Cardiac muscle cell (in vitro differentiated cells and primary cell): ENCODE measurements at places on chromosomes 3 and 15.
A peak's percentile ranks its signal among the peaks of the same experiment; 100 is the strongest.

DNA sequence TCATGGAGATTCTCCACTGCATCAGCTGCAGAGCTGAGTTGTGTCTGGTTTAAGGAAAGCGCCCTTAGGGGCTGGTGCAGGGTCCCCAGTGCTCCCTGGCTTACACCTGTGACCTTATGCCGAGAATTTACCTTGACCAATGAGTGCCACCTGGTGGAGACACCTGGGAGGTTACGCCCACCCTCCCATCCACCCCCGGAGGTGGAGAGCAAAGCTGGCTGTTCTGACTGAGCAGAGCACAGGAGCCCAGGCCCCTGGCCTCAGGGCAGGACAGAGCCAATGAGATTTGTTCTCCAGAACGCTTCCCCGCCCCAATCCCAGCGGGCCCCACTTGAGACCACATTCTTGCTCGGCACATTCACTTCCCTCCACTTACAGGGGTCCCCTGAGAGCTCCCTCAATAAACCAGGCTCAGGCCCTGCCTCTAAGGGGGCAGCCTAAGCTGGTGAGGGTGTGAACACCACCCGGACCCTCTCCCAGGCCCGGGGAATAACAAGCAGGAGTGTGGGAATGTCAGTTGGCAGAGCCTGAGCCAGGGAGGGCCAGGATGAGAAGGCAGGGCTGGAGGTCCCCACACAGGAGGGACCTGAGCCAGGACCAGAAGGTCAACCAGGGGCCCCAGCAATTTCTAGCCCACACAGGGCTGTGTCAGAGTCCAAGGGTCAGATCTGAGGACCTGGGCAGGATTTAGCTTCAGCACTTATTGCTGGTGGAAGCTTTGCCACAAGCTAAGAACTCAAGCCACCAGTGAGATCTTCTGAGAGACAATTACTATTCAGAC, 117.1 kb downstream of the TPRA1 start:
- peak; percentile 43 for DNase-seq

DNA sequence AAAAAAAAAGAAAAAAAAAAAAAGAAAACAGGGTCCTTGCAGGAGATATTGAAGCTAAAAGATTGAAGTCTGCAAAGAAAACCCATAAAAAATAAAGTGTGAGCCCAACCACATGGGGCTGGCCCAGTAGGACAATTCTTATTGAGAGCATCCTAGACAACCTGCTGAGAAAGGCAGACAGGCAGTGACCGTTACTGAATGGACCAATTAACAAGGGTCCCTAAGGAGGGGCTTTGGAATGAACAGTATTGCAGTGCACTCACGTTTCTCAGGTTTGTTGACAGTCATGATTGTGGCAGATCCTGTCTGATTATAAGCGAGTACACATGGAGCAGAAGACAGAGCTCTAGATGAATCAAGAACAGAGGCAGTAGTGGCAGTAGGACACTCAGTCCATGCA, 168.6 kb downstream of the LSAMP start:
- no peak for DNase-seq

DNA sequence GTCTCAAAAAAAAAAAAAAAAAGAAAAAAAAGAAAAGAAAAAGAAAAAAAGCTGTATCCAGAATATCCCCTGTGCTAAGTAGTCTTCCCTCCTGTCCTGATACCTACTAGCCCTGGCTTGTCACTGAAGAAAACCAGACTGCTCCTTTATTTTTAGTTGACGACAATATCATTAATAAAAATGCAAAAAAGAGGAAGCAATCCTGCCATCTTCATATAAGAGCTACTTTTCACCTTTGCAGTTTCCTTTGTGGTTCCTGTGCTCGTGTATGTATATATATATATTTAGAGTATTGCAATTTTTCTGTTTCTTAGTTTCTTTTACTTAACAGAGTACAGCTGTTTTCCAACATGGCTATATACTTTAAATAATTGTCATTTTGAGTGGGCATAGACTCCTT, 13.6 kb downstream of the C3orf20 start:
- no peak for DNase-seq

- DNase-seq: peak; percentile 17
These were observed 546 bp downstream of the TRIM59 start for GRCh38 chr3:160448845-160449635.

GRCh38 chr15:67548862-67549651, 6.6 kb downstream of the MAP2K5 start:
- peak; percentile 57 for DNase-seq

DNA sequence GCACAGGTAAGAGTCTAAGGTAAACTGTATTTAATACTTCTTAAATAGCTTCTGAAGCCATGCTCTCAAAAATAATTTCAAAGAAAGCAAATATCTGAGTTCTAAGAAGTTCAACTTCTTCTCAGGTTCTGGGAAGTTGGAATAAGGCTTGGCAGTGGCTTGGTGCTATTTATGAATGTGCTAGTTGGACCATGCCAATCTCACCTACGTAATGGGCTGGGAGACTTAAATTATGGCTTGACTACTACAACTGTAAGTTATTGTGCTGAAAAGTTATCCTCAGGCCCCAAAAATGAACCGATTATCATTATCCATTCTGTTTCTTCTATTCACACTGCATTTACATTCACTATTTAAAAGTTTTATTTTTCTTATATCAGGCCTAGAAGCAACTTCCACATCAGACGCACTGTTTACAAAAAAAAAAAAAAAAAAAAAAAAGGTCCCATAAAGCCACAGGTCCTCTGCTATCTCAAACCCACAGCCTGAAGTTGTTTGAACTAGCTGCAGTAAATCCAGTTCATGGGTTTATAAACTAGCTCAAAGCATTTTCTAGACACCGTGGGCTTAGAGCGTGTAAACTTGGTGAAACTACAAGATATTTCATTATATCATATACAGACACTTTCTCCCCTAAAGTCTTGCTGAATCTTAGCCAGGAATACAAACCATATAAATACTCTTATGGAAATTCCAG, 3.4 kb downstream of the LRIG1 start:
- DNase-seq: no peak

DNA sequence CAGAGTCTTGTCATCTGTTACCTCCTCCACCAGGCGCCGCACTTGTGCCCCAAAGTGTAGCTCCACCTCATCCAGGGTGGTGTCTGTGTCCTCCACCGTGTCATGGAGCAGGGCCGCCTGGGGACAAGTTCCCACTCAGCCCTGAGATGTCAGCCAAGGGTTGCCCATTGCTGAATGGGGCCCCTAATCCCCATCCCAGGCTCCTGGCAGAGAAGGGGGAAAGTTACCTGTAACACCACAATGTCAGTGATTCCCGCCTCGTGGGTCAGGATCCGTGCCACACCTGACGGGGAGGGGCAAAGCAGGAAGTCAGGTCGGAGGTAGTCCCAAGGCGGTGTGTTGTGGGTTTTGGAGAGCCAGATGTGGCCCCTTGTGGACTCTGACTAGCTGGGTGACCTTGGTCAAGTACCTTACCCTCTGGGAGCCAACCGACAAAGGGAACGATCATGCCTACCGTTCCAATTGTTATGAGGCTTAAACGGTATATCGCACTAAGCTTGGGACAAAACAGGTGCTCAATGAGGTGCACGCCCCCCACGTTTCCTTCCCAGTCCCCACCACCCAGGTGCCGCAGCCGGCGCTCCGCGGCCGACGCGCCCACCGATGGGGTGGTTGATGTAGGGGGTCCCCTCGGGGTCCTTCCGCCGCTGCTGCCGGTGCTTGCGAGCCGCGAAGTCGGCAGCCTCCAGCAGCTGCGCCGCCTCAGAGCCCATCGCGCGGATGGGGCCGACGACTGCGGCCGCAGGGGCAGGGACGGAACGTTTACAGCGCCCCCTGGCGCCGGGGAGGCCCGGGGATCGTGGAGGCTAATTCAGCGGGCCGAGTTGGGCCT, at the start of gene HDDC3:
TSS of gene HDDC3 (minus strand) at position 722 of the 832 bp plus-strand sequence. CDS start at position 713, 9 bp downstream.
- DNase-seq: peak; percentile 88

DNA sequence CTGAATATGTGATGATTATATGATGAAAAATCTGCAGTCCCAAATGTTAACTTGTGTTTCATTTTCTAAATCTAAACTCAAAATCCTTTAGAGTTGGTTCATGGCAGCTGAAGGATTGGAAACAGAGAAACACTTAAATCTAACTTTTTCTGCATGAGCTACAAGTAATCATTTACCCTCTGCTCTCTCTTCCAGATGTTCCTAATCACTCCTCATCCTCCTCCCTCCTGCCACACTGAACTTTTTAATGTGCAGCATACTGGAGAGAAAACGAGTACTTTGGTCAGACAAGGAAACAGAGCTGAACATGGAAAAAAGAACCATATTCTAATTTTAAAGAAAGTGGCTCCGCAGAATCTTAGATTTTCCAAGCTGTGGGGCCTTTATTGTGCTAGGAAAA, 321.2 kb upstream of the COL8A1 start:
- DNase-seq: no peak

DNA sequence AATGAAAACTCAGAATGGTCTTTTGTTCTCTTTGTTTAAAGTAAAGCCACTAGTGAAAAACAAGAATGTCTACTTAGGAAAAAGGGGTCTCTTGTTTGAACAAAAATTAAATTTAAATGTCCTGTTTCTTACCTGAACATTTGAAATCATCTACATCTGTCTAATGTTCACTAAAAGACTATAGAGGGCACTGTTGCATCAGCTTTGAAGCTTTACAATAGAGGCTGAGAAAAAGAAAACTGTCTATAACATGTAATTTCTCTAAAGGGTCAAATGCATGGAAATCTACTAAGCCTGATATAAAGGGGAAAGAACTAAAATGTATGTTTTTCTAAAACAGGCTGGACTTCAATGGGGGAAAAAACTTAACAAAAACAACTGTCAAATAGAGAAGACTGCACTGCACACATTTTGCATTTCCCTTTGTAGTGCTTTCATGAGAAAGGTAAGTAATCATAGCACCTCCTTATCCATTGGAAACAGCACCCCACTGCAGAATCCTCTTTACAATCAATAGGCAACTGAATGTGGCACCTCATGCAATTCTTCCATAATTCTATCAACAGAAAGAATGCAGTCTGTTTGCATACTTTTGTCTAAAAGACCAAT, 26.3 kb downstream of the DPH6 start:
- DNase-seq: peak; percentile 77

- DNase-seq: no peak
These were observed 187.3 kb downstream of the AGBL1 start for GRCh38 chr15:86266896-86267484.

DNA sequence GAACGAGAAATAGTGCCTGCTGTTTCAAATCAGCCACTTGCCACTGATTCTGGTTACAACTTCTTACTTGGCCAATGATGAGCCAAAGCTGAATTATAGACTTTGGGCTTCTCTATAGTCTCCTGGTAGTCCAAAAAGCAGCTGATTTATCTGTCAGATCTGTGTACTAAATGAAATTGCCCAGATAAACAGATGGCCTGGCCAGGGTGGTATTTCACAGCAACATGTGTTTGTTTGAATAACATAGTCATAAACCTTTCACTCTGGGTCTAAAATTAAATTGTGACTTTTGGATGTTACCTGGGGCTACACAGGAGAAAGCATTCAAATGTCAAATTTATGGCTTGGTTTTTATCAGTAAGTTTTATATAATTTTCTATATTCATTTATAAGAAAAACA, 147.0 kb downstream of the NECTIN3 start:
- DNase-seq: no peak

GRCh38 chr3:159816512-159816911, 172.1 kb upstream of the IL12A start:
- no peak for DNase-seq

GRCh38 chr15:65189102-65189740, 4.1 kb upstream of the CLPX start:
- DNase-seq: peak; percentile 65

- DNase-seq: no peak
These were observed 39.6 kb downstream of the SEMA6D start for GRCh38 chr15:47756872-47757271.

DNA sequence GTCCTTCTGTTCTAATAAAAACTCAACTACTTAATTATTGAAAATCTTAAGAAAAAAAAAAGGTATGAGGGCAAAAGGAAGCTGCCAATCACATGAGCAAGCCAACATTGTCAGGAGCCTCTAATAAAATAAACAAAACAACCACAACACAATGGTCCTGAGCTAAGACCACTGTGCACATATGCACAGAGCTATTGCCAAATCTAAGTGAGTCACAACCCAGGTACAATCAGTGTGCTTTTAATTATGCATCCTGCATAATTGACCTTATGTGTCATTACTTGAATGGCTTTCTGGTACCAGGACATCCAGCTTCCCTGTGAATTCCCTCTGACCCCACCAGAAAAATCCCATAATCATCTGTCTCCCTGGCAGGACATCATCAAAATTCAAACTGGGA, 639.8 kb downstream of the MAGI1 start:
- DNase-seq: no peak

GRCh38 chr15:80106051-80106450, 46.6 kb downstream of the ZFAND6 start:
- peak; percentile 61 for DNase-seq

DNA sequence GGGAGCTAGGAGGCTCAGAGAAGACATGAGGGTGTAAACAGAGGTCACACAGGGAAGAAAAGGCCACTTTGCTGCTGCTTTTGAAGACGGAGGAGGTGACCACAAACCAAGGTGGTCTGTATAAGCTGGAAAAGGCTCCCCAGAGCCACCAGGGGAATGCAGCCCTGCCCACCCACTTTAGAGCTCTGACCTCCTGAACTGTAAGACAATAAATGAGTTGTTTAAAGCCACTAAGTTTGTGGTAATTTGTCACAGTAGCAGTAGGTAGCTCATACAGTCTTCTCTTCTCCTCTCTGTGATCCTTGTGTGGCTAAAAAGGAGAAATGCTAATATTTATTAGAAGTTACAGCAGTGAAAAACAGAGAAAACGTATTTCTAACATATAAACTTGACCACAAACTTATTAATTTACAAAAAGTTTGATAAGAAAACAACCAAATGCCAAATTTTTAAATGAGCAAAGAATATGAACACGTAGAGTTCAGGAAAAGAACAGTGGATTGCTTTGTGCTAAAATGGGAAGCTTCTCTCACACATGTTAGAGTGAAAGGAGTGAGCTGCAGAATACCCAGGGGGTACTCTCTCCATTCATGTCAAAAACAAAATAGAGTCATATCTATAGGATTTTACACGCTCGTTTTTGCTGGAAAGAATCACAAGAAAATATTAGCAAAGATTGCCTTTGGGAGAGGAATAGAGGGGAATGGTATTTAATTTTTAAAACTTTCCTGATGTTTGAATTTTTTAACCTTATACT, 71.0 kb downstream of the NOX5 start:
- no peak for DNase-seq

DNA sequence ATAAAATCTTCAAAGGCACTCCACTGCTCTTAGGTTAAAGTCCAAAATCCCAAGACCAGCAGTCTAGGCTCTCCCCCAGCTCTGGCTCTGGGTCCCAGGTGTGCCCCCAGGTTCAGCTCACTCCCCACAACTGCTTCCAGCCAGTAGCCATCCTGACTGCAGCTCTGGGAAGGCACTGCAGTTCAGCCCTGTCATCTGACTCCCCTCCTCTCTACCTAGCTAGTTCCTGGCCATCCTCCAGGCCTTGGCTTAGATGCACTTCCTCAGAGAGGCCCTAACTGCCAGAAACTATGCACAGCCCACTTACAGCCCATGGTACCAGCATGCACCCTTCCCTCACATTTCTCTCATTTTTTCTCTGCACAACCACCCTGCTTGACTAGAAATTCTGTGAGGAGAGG, 25.5 kb downstream of the TBC1D2B start:
- peak; percentile 15 for DNase-seq

- peak; percentile 29 for DNase-seq
These were observed 121.8 kb downstream of the ADAM10 start for GRCh38 chr15:58627701-58628100.
